ENCODE measurements at places on chromosomes 6 and 20.

DNA sequence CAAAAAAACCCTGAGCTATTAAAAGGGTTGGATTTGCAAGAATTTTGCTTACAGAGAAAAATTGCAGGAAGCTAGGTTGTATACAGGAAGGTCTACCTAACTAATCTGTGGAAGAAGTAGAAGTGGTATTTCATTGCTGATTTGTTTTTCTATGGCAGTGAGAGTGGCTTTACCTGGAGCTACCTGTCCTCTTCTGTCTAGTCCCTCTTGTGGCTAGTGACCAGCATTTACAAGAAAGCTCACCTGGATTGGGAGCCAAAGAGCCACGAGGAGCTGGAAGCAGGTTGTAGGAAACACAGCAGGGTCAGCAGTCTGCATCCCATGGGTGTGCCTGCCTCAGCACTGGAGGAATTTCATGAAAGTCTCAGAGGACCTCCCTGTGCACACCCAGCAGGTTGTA, 120.3 kb upstream of the RALGAPA2 start:
- no peak for DNase-seq

GRCh38 chr20:25275813-25276532, 28.1 kb downstream of the PYGB start:
- no peak for DNase-seq

DNA sequence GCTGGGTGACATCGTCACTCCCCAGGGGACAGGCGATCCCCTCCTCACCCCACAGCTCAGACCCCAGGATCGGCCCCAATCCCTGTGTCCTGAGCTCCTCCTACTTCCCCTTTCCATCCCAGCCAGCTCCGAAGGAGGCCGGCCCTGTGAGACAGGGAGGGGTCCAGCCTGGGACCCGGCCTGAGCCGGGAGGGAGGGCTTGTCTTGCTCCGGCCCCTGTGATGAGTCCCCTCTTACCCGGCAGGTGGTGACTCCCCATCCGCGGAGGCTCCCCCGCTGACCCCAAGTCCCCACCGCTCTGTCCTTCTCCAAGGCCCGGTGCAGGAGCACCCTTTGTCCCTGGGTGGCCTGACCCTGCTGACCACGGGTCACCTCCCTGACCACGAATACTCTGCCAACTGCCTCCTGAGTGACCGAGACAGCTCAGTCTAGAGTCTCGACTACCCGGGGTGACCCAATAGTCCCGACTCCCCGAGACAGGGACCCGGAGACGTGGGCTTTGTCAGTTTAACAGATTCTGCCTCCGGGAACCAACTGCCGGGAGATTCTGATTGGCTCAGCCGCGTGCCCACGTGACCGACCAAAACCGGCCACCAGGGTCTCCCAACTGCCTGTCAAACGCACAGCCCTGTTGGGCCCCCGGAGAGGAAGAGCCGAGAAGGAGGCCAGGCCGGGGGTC, 187.4 kb upstream of the PROKR2 start:
- DNase-seq = peak; percentile 70

DNA sequence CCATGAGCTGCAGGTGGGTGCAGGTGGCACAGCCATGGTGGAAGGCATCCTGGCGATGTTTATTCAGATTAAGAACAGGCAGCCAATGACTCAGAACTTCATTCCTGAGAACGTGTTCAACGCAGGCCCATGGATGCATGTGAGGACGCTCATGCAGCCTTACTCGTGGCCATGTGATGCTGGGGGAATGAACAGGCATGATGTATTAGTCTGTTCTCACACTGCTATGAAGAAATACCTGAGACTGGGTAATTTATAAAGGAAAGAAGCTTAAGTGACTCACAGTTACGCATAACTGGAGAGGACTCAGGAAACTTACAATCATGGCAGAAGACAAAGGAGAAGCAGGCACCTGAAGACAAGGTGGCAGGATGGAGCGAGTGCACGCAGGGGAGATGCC, 146.6 kb downstream of the RNASET2 start:
- no peak for DNase-seq

DNA sequence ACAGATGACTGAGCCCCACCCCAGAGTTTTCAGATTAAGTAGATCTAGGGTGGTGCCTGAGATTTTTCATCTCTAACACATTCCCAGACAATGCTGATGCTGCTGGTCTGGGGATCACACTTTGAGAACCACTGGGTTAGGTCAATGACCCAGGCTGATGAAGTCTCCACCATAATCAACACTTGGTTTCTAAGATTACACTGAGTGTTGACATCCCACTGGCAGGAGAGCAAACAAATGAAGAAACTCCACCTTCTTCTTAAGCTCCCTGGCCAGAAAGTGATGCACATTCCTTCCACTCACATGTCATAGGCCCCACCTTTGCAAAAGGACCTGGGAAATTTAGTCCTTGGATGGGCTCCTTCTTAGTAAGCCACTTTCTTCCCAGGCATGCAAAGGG, 53.1 kb downstream of the MAFB start:
- DNase-seq = no peak

DNA sequence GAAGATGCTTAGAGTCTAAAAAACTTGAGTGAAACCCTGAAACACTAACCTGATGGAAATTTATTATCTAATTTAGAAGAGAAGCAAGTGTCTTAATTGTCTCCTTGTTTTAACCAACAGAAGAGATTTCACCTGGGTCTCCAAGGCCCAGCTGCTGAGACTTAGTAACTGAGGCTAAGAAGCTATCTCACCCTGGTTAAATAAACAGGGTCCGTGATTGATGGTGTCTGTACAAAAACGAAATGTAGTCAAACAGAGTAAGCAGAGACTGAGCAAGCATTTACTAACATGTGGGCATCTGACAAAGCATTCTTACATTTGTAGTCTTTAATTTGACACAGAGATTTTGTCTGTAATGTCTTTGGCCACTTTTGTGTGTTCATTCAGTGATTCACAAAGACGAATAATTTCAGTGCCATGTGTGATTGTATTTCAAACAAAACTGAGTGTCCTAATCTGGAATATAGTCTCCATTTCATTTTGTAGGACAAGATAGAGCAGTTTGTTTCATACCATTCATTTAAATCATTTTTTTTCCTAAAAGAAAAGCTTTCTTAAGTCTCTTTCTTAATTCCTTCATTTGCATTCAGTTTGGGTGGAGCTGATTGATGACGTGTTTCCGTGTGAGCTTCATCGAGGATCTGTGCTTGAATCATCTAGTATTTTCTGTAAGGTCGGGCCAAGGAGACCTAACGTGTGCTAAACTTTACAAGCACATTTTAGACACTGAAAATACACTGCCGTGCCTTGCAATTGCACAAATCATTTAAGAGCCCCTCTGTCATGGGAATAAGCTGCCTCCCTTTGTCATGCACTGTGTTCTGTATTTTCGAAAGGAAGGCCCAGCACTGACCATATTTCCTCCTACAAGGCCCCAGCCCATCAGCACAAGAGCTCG, 170.6 kb upstream of the QKI start:
- DNase-seq = no peak

DNA sequence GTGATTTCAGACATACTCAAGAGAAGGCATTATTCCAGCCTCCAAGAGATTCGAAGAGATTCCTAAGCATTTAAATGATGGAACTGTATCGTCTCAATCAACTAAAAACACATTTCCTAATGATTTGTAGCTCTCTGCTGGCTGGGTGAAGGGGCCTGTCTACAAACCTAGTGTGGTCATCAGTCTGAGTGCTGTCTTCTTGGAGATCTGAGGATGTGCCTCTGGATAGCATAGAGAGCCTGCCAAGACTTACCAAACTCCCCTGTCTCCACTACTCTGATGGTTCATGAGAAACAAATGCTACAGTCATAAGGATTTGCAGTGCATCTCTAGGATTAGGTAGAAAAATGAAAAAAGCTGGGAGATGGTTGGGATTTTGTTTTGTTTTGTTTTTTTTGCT, 176.9 kb upstream of the CITED2 start:
- no peak for DNase-seq

DNA sequence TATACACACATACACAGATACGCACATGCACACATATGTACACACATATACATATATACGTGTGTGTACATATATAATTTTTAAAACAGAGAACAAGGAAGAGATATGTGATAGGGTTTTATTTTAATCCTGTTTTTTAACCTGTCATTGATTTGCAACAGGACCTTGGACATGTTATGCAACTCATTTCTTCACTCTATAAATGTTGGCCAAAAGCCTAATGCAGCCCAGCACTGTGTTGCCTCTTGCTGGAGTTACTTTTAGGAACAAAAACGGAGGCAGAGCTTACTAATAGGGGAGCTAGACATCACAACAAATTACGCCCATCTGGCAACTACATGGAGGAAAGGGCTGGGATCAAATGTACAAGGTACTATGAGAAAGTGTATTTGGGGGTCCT, 179.9 kb upstream of the TAB2 start:
- DNase-seq = no peak

DNA sequence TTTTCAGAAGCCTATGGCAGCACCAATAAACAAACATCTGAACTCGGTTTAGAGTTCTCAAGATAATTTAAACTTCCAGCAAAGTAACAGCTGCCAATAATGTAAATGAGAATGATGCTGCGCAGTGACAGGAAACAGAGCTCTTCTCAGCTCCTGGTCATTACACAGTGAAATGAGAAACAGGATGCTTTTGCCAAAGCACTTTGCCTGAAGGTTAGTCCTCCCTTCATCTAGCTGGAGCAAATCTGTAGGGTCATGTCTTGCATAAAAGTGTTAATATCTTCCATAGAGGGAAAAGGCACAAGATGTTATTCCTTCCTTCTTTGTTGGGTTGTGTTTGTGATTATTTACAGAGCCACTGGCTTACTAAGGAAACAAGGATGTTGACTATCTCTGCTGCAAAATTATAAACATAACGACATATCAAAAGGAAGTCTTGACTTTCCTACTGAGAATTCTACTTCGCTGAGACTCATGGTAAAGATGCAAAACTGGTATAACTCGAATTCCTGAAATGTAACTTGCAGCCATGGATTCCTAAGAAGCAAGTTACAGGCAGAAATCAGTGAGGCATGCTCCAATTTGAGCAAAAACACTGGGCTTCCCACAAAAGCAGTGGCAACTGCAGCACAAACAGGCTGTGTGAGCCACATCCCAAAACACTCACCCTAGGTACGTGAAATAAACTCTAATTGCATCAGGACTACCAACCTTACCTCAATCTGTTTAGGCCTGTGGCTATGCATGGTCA, 102.5 kb upstream of the BEND6 start:
- no peak for DNase-seq

DNA sequence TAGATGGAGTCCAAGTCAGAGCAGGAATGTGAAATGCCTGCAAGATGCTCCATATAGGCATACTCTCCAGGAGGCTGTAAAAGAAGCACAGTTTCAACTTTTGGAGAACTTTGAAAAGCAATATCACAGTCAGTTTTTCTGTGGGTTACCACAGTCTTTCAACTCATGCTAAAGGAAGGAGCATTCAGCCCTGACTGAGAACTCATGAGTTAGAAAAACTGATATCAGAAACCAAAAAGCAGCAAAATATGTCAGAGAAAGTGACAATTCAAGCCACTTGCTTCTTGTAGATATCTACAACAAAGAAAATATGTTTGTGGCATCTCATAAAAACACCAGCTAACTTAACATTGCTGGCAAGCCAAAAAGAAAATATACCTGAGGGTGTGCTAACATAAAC, 36.1 kb upstream of the PTCHD4 start:
- no peak for DNase-seq

- DNase-seq = no peak
These were observed 62.0 kb upstream of the HFE start for GRCh38 chr6:26025047-26025893.

DNA sequence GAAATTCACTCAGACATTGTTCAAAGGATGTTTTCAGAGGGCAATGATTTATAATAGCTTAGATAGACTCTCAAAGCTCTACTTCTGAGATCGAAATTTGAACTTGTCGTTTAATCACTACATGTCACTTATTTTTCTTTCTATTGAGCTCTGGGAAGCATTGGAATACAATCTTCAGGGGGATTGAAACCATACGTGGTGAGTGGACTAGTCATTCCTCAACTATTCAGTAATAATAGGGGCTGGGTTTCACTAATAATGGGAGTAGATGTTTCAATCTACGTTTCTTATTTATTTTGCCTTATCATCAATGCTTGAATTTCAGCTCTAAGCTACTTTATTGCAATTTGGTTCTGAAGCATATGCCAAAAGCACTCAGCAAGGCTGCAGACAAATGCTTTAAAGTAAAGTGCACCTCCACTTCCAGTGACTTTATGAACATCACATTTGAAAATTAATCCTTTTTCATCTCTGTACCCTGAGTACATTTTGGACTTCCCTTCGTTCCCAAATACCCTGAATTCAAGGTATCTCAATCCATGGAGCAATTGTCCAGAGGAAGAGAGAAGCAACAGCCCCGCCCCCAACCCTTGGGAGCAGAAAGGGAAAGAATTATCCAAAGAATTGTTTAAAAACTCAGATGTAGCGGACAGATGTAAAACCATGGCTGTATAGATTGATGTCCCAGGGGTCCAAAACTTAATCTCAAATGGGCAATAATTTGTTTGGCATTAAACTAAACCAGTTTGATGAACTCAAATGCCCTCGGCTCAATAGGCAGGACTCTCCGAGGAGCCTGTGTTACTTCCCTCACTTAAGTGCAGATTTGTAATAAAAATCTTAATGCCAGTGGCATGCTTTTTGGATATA, 68.1 kb downstream of the HFE start:
- no peak for DNase-seq

DNA sequence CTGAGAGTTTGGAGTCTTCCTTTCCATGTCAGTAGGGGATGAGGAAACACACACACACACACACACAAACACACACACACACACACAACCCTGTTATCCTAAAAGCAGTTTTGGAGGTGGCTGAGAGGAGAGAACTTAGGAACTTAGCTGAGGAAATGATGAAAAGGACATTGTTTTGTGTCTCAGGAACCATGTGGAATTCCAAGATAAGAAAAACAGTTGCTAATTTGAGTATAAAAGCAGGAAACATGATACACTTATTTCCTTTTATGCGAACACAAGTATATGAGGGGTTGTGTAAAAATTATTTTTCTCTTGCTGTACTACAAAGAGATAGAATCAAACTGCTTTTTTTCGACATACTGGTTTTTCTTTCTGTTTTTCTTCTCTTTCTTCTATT, at the start of gene MYCT1:
TSS of gene MYCT1 (plus strand) at position 264 of the 400 bp plus-strand sequence. CDS start at position 270, 6 bp downstream.
- DNase-seq = no peak

GRCh38 chr6:127243501-127243900, 23.2 kb upstream of the RNF146 start:
- no peak for DNase-seq

GRCh38 chr6:162973151-162973872, 245.5 kb downstream of the PACRG start:
- DNase-seq = no peak

- no peak for DNase-seq
These were observed 834 bp upstream of the CTSZ start for GRCh38 chr20:59007665-59008511.

- DNase-seq = no peak
These were observed 220.0 kb upstream of the FOXQ1 start for GRCh38 chr6:1091900-1092299.

GRCh38 chr20:38875175-38875993, 50.8 kb upstream of the FAM83D start:
- DNase-seq = no peak

GRCh38 chr20:57696401-57696961, 13.3 kb downstream of the PMEPA1 start:
- DNase-seq = no peak

- no peak for DNase-seq
These were observed 26.1 kb downstream of the POPDC3 start for GRCh38 chr6:105153676-105154075.

Measured in NCI-H1092 (cell line).